Activated CD8-positive, alpha-beta memory T cell treated with anti-CD3 and anti-CD28 coated beads for 24 hours (primary cell): ENCODE measurements at places on chromosomes 11 and 22.

GRCh38 chr11:113006896-113007445, 45.8 kb downstream of the NCAM1 start:
- no peak for DNase-seq

- no peak for DNase-seq
Measured at GRCh38 chr11:130139401-130139800, 20.2 kb upstream of the ST14 start.

- DNase-seq: no peak
Measured at GRCh38 chr11:11263238-11264005, 89.6 kb downstream of the CSNK2A3 start.

- DNase-seq: no peak
Measured at GRCh38 chr11:111299101-111300026, 1.0 kb downstream of the POU2AF3 start.

- DNase-seq: no peak
Measured at GRCh38 chr22:33529424-33530113, 390.7 kb downstream of the LARGE1 start.

- no peak for DNase-seq
Measured at GRCh38 chr11:111135778-111136570, 109.6 kb upstream of the POU2AF2 start.

GRCh38 chr11:120182372-120182771, 28.5 kb upstream of the OAF start:
- DNase-seq: no peak

DNA sequence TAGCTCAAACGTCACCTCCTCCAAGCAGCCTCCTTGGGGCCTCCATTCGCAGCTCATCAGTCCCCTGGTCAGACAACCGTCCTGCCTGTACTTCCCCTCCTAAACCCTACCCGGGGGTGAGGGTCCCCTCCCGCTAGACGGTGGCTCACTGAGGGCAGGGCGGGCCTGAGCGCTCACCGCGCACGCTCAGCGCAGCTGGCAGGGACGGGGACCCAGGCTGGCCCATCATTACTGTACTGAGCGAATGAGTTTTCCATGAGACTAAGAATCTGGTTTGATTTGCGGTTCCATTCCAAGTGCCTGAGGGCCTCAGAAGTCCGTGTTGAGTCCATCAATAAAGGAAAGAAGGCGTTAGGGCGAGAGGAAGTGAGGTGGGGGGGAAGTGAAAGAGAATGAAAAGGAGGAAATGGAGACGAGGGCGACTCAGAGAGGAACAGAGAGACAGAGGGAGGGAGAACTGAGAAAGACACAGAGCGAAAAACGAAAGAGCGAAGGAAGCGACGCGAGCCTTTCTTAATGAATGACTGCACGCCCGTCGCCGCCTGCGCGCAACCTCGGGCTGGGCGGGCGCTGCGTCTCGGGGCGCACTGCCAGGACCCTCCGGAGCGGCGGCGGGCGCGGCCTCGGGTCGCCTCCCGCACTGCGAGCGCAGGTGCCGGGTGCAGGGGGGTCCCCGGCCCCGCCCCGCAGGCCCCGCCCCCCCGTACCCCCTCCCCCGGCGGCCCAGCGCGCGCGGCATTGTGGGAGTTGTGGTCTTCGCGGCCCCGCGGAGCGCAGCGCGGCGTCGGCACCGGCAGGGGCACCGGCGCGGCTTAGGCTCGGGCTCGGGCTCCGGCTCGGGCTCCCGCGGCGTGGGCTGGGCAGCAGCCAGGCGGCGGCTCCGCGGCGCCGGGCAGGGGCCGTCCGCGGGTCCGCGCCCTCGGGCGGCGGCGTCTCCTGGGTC, at the start of gene ASPHD2:
Gene ASPHD2, plus strand, starts transcription at position 746 of the 943 bp plus-strand sequence. CDS start 4,356 bp downstream, outside the sequence.
- DNase-seq: peak; percentile 91

DNA sequence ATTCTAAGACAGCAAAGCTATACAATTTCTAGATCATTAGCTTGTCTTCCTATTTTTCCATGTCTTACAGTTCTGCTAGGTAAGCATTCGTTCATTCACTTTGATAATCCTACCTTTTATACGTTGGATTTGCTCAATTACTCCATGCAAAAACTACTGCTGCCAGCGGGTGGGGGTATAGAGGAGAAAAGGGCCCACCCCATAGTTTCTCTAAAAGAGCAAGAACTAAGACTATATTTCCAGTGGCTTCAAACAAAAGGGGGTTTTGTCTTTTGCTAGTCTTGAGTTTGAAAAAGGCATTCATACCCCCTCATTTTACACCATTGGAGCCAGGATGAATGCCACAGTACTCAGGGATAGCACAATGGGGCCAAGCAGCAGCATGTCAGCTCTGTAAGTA, 155.7 kb downstream of the WT1 start:
- DNase-seq: no peak

DNA sequence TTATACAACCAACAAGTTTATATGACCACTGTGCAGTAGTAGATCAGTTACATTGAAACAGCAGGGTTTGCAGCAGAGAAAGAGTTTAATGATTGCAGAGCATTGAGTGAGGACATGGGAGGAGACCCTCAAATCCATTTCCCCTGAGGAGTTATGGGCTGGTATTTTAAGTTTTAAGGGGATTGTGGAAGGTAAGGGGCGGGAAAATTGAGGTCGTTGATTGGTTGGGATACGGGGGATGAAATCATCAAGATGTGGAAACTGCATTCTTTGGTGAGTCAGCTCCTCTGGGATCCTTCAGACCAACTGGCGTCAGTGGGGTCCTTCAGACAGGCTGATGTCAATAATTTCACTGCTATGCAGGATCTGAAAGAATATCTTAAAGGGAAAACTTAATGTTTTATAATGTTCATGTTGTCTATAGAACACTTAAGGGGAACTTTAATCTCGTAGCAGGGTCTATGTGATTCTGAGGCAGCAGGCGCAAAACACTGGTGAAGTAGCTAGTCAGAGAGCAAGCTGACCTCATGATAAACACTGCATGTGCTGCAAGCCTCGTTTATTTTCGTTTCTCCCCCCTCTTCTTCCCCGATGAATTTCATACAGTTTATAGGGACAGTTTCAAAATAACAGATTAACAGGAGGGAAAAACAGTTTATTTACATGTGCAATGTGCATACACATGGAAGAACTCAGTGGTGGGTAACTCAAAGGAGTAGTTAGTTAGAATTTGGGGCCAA, 17.4 kb upstream of the BACE1-AS start:
- no peak for DNase-seq

DNA sequence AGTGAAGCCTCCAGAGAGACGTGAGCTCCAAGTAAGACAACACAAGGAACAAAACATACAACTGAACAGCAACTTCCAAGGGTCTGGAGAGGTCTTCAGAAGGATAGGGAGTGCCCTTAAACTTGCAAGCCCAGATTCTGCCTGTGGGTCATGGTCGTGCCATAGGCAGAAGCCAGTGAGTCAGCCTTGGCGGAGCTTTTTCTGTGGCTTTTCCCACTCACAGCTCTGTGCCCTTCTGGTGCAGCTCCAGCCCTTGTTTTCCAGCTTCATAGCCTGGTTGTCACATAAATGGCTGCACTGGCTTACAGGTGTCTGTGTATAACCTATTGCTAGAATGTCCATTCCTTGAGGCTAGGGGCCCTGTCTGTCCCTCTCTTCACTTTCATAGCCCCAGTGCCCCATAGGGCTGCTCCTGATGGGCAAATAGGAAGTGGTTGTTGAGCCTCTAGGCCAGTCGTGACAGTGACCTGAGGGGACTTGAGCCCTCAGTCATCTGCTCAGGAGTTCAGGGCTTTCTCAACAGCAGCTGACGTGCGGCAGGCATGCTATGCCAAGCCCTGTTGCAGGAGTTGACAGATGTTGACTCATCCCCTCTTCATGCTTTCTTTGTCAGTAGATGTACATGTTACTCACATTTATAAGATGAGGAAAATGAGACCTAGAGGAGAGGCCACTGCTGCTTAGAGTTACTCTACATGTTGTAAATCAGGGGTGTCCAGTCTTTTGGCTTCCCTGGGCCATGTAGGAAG, 7.4 kb downstream of the MED15 start:
- DNase-seq: no peak

- DNase-seq: peak; percentile 33
Measured at GRCh38 chr11:8826901-8827560, 84.0 kb upstream of the AKIP1 start.

DNA sequence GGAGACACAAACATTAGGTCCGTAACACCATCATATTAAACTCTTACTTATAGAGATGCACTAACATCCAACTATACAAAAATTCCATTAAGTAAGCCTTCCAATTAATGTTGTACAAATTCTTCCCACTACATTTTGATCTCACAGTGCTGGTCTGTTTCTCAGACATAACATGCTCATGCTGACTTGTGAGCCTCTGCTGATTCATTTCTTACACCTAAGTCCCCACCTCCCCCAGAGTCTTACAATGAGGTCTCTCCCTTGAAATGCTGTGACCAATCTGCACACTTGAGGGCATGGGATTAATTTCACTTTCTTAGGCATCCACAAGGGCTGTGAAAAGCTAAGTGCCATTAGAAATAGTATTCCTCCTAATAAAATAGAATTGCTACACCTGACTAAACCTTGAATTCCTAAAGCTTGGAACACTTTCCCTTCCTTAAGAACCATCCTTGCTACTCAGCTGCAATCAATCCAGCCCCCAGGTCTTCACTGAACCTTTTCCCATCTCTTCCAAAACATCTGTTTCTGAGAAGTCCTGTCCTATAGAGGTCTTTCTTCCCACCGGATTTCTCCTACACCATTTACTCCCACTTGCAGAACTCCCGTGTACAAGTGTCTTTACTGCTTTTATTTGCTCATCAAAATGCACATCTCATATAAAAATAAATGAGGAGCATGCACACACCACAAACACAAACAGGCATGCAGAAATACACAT, 2.0 kb downstream of the HBG1 start:
- DNase-seq: no peak

DNA sequence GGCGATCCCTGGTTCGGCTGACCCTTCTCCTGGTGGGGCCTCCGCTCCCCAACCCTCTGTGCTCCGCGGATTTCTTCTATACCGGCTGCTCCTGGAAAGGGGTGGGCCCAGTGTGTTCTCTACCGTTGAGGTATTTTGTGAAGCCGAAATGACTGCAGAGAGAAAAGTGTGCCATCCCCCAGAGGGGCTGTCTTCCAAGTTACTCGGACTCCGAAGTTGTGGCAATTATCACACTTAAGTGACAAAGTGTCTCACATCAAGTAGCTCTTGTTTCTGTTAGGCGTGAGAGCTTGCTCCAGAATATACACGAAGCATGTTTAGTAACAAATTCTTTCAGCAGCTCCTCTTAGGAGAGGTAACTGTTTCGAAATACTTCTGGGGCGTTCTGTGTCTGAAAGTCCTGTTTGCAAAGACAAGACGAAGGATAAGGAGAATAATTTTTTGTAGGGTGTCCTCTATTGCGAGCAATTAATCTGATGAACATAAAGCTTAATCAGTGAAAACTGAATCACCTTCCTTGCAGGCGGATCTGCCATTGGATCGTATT, 434 bp downstream of the XPNPEP3 start:
- no peak for DNase-seq
